ENCODE measurements at places on chromosomes 7 and 10. TPM values are rescaled to one million over a fixed set of nuclear protein-coding genes. Genes with fewer than 3 reads are reported as not detected.

- H3K27me3 ChIP-seq: no peaks in the 10 kb centered on the region
- H3K4me1 ChIP-seq: peaks cover 11% of the 10 kb centered on the region
- H3K36me3 ChIP-seq: no peaks in the 10 kb centered on the region
- peak; percentile 74 for DNase-seq
- H3K27ac ChIP-seq: no peak overlapping the region
- no peak overlapping the region for H3K4me3 ChIP-seq
Measured at GRCh38 chr10:77974396-77975074, 48.0 kb upstream of the DLG5 start.

- H3K4me1 ChIP-seq: peaks cover 3% of the 10 kb centered on the region
- no peaks in the 10 kb centered on the region for H3K27me3 ChIP-seq
- no peak overlapping the region for H3K27ac ChIP-seq
- DNase-seq: no peak
Measured at GRCh38 chr7:91541641-91542040, 277.4 kb downstream of the FZD1 start.

DNA sequence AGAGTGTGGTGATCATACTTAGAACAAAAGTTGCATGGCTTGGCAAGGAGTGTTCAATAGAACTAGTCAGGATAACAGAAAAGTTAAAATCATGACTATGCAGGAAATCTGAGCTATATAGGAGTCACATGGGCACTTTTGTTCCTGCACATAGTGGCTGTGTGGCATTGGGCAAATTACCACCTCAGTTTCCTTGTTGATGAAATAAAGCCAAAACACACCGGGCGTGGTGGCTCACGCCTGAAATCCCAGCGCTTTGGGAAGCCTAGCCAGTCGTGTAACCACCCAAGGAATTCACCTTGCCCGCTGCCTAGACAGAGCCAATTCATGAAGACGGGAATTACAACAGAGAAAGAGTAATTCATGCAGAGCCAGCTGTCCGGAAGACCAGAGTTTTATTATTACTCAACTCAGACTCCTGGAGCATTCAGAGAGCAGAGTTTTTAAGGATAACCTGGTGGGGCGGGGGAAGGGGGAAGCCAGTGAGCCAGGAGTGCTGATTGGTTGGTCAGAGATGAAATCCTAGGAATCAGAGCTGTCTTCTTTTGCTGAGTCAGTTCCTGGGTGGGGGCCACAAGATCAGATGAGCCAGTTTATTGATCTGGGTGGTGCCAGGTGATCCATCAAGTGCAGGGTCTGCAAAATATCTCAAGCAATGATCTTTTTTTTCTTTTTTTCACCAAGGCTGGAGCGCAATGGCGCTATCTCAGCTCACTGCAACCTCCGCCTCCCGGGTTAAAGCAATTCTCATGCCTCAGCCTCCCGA is 6.4 kb upstream of the MKRN1 start:
- no peaks in the 10 kb centered on the region for H3K36me3 ChIP-seq
- no peaks in the 10 kb centered on the region for H3K27me3 ChIP-seq
- H3K4me1 ChIP-seq: no peaks in the 10 kb centered on the region
- H3K4me3 ChIP-seq: no peak overlapping the region
- no peak overlapping the region for H3K27ac ChIP-seq

DNA sequence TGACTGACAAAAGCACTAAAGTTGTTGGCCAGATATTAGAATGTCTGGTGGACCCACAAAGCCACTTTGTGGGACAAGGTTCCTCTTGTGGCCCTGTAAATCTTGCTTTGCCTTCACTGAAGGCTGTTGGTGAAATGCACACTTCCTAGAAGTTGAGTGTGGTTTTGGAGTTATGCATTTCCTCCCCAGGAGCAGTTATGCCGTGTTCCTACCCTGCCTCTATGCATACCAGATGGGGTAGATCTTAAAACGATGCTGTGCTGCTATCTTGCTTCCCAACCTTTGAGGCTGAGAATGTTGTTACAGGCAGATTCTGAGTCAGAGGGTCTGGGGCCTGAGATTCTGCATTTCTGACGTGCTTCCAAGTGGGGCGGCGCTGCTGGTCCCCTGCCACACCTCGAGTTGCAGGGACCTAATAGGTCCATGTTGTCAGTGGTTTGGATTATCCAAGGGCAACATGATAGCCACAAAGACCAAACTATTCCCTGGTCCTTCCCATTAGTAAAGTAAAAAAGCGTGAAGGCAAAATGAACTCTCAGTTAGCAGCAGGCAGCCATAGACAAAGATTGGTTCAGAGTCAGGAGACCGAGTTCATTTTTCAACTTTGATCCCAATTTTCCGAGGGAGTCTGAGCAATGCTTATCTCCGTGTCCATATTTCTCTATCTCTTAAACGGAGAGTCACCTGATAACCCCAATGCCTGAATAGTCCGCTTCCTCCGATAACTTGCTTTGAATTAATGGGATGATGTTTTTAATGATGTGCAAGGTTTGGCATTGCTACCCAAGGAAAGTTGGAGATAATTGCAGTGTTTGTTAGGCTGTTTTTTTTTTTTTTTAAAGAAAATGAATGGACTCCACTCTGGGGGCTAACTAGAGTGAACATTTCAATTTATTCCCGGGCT is 55.8 kb downstream of the CDHR3 start:
- DNase-seq: no peak
- no peaks in the 10 kb centered on the region for H3K27me3 ChIP-seq
- H3K4me1 ChIP-seq: peaks cover 15% of the 10 kb centered on the region

- no peak for DNase-seq
- H3K4me1 ChIP-seq: no peaks in the 10 kb centered on the region
- no peak overlapping the region for H3K27ac ChIP-seq
- H3K4me3 ChIP-seq: no peak overlapping the region
- no peaks in the 10 kb centered on the region for H3K27me3 ChIP-seq
Measured at GRCh38 chr7:49927631-49928030, 154.2 kb downstream of the VWC2 start.

DNA sequence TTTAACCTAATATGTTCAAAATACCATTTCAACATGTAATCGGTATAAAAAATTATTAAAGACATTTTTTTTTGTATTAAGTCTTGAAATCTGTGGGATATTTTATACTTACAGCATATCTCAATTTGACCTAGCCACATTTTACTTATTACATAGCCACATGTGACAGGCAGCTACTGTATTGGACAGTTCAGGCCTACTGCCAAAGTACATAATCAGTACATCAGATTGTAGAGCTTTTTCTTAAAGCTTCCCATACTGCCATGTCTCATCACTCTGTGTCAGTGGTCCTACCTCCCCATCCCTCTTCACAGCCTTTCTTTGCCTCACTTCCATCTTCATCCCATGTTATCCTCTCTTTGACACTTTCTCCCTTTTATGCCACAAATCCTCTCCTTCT is 43.0 kb downstream of the LOXL4 start:
- H3K27me3 ChIP-seq: no peaks in the 10 kb centered on the region
- no peaks in the 10 kb centered on the region for H3K36me3 ChIP-seq
- DNase-seq: no peak
- H3K4me3 ChIP-seq: no peak overlapping the region
- H3K27ac ChIP-seq: no peak overlapping the region

DNA sequence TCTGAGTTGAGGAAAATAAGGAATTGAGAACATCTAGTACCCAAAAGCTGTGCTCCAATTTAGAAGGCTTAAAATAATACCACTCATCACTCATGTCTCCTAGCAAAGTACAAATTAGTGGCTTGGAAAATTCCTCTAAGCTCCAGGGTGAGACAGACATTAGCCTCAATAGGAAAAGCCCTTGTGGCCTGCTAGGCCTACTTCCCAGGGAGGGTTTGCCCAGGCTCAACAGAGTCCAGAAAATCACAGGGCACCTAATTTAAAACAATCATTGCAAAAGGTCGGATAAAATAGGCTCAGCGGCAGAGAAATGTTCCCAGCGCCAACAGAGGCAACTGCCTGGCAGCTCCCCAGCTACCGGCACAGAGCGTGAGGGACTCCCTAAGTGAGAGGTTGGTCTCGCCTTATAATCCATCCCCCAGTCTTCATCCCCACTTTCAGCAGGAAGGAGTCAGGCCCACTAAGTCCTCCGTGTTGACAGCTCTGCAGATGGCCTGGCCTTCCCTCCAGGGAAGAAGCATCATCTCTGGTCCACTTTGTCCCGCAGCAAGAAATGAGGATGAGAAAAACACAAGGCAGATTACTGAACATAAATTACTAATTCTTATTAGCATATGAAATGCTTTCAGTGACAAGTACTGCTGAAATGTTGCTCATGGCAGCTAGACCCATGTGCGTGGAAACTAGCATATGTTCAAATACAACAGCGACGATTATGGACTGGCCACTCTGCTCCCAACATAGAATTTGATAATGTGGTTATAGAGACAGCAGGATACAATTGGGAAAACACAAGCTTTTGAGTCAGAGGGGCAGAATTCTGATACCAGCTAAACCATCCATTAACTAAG is 1177.7 kb upstream of the AUTS2 start:
- no peaks in the 10 kb centered on the region for H3K36me3 ChIP-seq
- DNase-seq: no peak
- no peak overlapping the region for H3K27ac ChIP-seq

DNA sequence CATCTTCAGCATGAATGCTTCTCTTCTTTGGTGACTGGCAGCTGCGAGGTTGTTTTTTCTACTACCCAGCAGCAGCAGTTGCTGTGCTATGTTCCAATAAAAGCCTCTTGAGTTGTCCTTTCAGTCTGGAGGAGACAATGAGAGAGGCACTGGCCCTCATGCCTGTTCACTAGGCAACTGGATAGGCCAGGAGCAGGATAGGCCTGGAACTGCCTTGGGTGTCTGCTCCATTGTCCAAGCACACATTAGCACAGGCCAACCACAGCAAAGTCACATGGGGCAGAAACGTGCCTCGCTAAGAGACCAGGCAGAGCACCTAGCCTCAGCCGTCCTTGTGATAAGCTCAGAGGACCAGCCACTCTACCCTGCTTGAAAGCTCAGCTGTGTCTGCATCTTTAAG is 76.9 kb upstream of the PDCD4 start:
- H3K27me3 ChIP-seq: no peaks in the 10 kb centered on the region
- peak overlapping the region; percentile 5 for H3K27ac ChIP-seq
- H3K36me3 ChIP-seq: no peaks in the 10 kb centered on the region
- DNase-seq: no peak

DNA sequence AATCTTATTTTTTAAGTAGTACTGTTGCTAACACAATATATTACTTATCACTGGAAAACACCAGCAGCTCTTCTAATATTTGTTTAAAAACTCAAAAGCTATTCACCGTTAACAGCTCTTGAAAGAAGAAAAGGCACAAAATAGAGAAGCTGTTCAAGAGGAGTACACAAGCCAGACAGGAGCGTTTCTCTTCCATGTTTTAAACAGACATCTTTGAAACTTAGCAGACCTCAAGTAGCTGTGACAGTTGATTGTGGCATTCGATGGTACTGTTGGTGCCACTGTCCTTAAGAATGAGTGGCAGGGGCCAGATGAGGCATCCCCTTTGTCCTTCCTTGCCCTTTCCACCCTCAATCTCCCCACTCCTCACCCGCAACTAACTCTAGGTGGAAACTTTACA is 81.6 kb upstream of the PRR15 start:
- no peaks in the 10 kb centered on the region for H3K36me3 ChIP-seq
- no peak overlapping the region for H3K4me3 ChIP-seq
- H3K27me3 ChIP-seq: no peaks in the 10 kb centered on the region
- DNase-seq: no peak
- H3K27ac ChIP-seq: no peak overlapping the region

- H3K27me3 ChIP-seq: no peaks in the 10 kb centered on the region
- no peak overlapping the region for H3K27ac ChIP-seq
- no peak for DNase-seq
- H3K4me1 ChIP-seq: no peaks in the 10 kb centered on the region
- H3K4me3 ChIP-seq: no peak overlapping the region
- H3K36me3 ChIP-seq: no peaks in the 10 kb centered on the region
Measured at GRCh38 chr10:105592468-105592867, 951.4 kb downstream of the SORCS3 start.

STEAP1B gene
- polyA plus RNA-seq: 0.35 TPM

FAM241B gene
- 14.7 TPM for polyA plus RNA-seq

CRYGN gene
- polyA plus RNA-seq: 0.24 TPM

MSMB gene
- 11.0 TPM for polyA plus RNA-seq

WNT8B gene
- not detected for polyA plus RNA-seq

Measured in hepatocyte (in vitro differentiated cells).